GM20000 (cell line): ENCODE measurements at places on chromosomes 16 and 17.

DNA sequence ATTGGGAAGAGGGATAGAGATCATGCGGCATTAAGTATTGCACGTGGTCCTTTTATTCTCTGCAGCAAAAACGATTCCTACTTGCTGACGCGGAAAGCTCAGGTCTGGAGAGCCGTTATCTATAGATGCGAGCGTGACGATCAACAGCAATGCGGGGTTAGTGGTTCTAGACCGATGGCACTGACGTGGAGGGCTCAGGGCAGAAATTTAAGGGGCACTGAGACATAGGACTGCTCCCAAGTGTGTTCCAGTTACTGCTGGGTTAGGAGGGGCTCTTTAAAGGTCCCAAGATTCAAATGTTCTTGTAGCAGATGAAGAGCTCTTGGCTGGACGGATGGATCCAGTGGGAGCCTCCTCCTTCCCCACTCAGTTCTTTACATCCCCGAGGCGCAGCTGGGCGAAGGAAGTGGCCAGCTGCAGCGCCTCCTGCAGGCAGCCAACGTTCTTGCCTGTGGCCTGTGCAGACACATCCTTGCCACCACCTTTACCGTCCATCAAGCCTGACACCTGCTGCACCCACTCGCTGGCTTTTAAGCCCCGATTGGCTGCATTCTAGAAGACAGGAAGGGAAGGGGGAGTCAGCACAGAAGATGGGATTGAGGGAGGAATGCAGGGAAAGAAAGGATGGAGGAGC is 732 bp upstream of the EXOSC6 start:
- DNase-seq = no peak

DNA sequence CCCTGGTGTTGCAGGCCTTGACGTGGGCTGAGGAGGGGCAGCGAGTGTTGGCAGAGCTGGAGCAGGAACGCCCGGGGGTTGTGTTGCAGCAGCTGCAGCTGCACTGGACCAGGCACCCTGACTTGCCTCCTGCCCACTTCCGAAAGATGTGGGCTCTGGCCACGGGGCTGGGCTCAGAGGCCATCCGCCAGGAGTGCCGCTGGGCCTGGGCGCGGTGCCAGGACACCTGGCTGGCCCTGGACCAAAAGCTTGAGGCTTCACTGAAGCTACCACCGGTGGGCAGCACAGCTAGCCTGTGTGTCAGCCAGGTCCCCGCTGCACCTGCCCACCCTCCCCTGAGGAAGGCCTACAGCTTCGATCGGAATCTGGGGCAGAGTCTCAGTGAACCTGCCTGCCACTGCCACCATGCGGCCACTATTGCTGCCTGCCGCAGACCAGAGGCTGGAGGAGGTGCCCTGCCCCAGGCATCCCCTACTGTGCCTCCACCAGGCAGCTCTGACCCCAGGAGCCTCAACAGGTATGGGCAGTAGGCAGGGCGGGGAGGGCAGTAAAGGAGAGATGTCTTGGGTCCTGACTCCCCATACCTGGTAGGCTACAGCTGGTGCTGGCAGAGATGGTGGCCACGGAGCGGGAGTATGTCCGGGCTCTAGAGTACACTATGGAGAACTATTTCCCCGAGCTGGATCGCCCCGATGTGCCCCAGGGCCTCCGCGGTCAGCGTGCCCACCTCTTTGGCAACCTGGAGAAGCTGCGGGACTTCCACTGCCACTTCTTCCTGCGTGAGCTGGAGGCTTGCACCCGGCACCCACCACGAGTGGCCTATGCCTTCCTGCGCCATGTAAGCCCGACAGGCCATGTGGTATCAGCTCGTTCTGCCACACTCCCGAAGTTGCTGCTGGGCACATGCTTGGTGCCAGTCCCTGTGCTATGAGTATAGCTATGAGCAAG is 5.6 kb downstream of the PLEKHG4 start:
- no peak for DNase-seq

DNA sequence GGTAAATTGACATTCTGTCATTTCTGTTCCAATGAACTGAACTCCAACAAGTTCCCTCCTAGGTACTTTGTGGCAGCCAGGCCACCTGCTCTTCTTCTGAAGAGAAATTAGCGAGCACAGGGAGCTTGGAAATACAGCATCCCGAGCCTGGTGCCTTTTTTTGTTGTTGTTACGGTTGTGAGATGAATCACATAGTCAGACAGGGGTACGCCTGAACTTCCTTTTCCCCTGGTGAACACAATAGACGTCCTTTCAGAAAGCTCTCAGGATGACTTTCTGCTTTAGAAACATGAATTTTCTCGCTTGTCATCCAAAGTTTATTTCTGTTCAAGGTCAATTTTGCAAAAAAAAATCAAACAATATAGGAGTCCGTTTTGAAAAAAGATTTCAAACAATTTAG is 53.9 kb upstream of the XYLT1 start:
- no peak for DNase-seq

DNA sequence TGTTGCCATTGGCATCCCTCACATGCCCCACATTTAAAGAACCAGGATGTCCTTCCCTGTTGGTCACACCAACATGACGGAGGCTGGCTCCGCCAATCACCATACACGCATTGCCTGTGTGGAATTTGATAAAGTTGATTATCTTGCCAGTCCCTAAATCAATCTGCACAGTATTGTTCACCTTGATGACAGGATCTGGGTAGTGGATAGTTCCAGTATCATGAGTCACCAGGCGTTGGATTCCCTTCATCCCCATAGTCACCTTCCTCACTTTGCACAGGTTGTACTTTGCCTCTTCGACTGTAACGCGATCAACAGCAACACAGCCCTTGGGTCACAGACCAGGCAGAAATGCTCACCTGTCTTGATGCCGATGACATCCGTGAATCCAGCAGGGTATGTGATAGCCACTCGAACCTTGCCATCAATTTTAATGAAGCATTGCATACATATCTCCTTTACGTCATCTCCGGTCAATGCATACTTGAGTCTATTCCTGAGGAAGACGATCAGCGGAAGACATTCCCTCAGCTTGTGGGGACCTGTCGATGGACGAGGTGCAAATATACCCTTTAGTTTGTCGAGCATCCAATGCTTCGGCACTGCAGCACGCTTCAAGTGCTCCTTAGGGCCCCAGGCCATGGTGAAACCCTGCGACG is 14.2 kb downstream of the CTRB2 start:
- DNase-seq = no peak

DNA sequence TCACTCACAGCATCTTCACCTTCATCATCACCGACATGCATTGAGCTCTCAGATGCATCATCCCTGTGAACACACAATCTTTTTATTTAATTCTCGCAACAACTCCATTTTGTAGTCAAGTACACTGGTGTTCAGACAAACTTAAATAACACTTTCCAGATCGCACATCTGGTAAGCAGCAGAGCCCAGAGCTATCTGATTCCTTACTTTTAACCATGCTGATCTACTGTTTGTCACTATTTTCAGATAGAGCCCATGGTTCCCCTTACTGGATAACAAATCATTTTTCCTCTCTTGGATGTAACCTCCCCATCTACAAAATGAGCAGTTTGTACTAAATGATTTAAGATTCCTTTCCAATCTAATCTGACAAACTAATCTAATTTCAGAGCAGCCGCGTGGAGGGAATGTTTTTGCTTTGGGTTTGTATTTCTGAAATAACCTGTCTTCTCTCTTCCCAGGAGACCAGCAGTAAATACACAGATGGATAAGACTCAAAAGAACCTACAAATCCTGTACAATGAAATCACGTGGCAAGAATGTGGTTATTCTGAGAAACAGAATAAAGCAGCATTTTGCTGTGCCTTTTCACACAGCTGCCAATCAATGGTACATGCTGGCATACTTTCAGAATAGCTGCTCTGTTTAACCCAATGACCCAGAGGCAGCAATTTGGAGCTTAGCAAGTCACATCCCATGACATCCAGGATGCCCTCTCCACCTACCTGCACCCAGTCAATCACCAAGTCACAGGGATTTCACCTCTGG is 72.9 kb upstream of the CCL2 start:
- no peak for DNase-seq

- DNase-seq = no peak
These were observed 21.8 kb downstream of the LYRM9 start for GRCh38 chr17:27871407-27871806.

DNA sequence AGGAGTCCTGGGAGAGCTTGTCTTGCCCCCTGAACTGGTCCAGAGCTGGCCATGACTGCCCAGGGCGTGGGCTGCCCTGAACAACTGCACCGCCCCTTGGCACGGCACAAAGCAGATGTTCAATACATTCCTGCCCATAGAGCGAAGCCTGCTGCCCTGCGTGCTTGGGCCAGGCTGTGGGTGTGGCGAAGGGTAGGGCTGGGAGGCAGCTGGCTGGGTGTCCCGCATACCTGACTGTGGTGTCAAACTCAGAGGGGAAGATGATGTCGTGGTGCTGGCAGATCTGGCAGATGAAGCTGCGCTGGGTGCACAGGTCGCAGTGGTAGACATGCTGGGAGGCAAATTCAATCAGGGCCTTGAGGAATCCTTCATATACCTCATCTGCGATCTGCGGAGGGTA is 124.2 kb upstream of the SMURF2 start:
- DNase-seq = no peak

GRCh38 chr16:35743101-35743692 is 2283.8 kb downstream of the TP53TG3F start:
- no peak for DNase-seq
